ENCODE measurements at places on chromosomes 6 and 20. TPM values are rescaled to one million over a fixed set of nuclear protein-coding genes. Genes with fewer than 3 reads are reported as not detected.

Gene DEFB112
- not detected for total RNA-seq

Gene RING1
- total RNA-seq, result 53.3 TPM

Gene ASIP
- not detected for total RNA-seq

Gene HTR1E
- not detected for total RNA-seq

Gene GPX5
- not detected for total RNA-seq

Gene FNDC11
- 1.4 TPM for total RNA-seq
